ENCODE measurements at places on chromosomes 5 and 9. TPM values are rescaled to one million over a fixed set of nuclear protein-coding genes. Genes with fewer than 3 reads are reported as not detected.

GRCh38 chr9:24071716-24072115, 245.7 kb upstream of the ELAVL2 start:
- no peaks in the 10 kb centered on the region for H3K27me3 ChIP-seq
- DNase-seq = no peak
- H3K27ac ChIP-seq = no peak overlapping the region

- H3K27ac ChIP-seq = no peak overlapping the region
- H3K4me1 ChIP-seq = no peaks in the 10 kb centered on the region
These were observed 287.1 kb downstream of the KCNN2 start for GRCh38 chr5:114648940-114649339.

The QRFP gene
- total RNA-seq = not detected

The CSF1R gene
- 0.72 TPM for total RNA-seq

The HTR4 gene
- not detected for total RNA-seq

DNA sequence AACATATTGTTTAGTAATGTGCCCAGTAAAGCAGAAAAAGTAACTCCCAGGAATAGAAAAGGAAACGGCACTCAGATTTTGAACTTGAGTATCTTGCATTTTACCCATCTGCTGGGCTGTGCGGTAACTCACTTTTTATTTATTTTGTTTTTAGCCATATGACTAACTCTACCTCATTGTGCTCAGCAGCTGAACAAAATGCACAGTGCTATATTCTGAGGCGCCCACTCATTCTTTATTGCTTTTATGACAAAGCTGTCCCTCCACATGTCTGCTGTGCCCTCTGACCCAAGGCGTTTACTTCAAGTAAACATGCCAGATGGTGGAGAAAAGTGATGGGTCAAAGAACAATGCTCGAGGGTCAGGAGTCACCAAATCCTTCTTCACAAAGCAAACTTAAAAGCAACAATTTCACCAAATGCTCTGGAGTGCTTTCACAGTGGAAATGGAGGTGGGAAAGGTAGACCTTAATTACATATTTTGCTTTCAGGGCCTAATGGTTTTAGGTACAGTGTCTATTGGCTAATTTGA, 215.2 kb upstream of the ELAVL2 start:
- no peaks in the 10 kb centered on the region for H3K4me1 ChIP-seq
- no peaks in the 10 kb centered on the region for H3K36me3 ChIP-seq
- H3K27ac ChIP-seq = no peak overlapping the region
- H3K27me3 ChIP-seq = no peaks in the 10 kb centered on the region
- no peak for DNase-seq

DNA sequence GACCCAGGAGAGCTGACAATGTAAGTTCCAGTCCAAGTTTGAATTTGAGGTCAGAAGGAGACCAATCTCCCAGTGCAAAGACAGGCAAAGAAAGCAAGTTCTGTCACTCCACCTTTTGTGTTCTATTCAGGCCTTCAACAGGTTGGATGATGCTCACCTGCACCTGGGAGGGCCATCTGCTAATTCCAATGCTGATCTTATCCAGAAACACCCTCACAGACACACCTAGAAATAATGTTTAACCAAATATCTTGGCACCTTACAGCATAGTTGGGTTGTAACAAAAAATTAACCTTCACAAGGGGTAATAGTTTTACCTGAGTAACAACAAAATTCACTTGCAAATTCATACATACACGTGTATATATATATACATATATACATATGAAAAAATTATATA, 190.8 kb downstream of the DIRAS2 start:
- H3K36me3 ChIP-seq = no peaks in the 10 kb centered on the region
- H3K4me3 ChIP-seq = no peak overlapping the region
- H3K4me1 ChIP-seq = no peaks in the 10 kb centered on the region
- DNase-seq = no peak
- no peaks in the 10 kb centered on the region for H3K27me3 ChIP-seq

The SV2C gene
- not detected for total RNA-seq
